Putamen (tissue), 1 donor: ENCODE measurements at places on chromosomes 11 and 22.

DNA sequence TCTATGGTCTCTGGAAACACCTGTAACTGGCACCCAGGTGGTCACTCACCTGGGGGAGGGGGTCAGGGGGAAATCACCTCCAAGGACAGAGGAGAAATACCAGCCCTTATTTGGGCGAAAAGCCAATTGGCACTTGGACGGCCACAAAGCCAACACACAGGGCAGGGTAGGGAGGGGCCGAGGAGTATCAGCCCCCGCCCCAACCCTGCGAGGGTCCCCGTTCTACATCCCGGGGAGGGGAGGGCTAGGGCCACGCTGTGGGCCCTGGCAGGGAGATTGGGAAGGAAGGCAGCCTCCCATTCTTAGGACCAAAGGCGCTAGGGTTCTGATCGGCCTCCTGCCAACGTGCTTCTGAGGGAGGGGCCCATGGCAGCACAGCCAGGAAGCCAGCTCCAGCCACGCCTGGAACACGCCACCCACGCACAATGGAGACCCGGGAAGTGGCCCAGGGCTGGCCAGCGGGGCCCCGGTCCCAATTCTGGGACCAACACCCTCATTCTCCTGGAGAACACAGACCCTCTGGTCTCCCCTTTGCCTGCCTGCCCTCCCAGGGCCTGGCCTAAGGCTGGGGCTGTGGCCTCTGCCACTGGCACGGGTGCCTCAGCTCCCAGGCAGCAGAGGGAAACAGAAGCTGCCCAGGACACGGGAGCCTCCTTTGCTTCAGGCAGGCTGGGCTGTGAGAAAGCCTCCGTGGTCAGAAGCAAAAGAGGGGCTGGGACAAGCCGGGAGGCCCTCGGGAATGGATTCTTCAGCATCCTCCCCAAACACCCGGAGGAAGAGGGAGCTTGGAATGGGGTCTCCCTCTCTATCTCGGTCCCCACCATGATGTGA, 7.4 kb downstream of the CBX6 start:
- no peak for DNase-seq

- DNase-seq = no peak
Measured at GRCh38 chr22:37049224-37049623, 2.3 kb upstream of the KCTD17 start.

DNA sequence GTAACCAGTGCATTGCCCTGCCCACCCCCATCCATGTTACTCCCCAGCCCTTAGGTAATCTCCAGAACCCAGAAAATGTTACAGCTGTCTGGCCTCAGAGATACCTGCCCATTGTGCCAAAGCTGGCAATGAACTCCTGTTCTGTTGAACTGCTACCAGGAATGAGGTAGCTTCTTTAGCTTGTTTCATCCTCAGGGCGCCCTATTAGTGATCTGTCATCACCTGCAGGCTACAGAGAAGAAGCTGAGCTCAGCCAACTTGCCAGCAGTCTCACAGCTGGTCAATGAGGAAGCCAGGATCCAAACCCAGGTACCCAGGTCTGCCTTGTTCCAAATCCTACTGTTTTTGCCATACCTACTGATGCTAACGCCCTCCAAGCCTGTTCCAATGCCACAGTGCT, 88.7 kb downstream of the GALNT18 start:
- no peak for DNase-seq

DNA sequence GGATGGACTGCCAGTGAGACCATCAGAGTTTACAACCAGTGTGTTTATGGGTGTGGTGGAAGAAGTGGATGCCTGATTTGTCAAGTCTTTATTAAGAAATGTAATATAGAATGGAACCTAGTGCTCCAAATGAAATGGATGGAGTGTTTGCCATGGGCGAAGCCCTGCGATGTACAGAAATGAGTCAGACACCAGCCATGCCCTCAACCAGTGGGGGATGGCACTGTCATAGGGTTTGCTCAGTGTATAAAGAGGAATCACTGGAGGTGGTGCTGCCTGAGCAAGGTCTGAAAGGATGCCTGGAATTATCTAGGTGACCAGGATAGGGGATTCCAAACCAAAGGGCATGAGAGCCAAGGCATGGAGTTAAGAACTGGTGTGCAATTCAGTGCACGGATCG, 120.9 kb upstream of the MTNR1B start:
- no peak for DNase-seq

DNA sequence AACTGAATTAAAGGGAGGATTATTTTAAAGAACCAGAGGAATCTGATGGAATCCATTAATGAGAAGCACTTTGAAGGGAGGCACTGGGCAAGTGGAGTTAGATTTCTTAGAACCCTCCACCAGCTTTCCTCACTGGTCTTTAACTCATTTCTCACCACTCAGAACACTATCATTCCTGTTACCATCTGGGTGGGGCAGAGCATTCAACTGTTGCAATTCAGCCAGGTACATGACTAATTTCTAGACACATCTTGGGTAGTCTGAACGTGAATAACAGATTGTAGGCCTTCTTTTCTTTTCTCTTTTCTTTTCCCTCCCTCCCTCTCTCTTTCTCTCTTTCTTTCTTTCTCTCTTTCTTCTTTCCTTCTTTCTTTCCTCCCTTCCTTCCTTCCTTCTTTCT, 15.5 kb upstream of the MMP1 start:
- no peak for DNase-seq

DNA sequence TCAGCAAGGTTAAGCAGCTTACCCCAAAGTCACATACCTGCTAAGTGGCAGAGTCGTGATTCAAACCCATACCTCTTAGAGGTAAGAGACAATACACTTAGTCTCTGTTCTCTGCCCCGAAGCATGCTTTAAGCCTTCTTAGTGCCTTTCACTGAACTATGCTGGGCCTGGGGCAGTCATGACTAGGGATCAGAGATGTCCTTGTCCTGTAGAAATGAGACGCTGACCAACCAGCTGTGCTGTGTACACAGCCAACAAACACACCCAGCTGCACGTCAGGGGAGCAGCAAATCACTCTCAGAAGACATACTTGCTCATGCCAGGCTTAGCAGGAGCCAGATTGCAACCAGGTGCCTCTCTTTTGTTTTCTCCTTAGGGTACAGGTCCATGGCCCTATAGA, 255.7 kb downstream of the BUD13 start:
- DNase-seq = no peak

GRCh38 chr11:27754035-27755017, 54.1 kb upstream of the BDNF start:
- DNase-seq = no peak

DNA sequence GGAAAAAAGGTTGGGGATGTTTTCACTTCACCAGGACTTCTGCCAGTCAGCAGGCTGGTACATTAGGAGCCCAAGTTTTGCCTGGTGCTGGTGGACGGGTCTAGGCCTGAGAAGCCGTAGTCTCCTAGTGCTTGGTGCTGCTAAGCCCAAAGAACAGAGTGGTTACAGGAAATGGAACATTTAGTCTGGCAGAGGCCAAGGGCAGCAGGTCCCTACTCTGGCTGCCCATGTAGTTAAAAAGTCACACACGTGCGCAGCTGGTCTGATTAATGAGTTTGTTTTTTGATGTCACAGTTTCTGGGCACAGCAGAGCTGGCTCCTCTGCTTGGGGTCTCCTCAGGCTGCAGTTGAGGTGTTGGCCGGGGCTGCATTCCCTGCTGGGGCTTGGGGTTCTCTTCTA, 20.6 kb downstream of the BCR start:
- DNase-seq = no peak
